ENCODE measurements at places on chromosomes 1 and 21.

GRCh38 chr1:98104289-98104688 is 183.5 kb upstream of the DPYD start:
- no peak for DNase-seq

DNA sequence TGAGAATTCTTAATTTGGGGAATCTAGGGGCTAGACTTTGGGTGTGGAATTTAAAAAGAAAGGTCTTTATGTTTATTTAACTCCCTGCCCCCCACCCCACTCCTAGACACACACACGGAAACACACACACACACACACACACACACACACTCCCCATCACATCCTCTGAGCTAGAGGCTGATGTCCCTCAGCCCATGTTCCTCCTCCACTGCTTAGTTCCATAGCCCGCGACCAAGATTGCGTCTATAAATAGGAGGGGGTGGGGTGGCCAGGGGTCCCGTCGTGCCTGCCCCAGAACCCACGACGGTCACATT is 655 bp upstream of the KIRREL1 start:
- no peak for DNase-seq

DNA sequence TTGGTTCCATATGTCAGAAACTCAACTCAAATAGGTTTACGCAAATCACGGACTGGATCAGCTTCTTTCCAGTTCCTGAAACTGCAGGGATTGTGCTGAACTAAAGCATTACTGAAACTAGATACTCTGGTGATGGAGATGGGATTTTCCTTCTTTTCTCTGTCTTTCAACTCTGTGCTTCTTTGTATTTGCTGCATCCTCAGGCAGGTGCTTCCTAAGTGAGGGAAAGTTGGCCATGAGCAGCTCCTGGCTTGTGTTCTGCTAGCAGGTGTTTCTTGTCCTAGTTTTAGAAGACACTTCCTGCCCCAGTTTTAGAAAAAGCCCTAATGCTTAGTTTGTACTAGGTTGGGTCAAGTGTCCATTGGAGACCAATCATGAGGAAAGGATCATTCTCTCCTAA is 86.7 kb upstream of the USP24 start:
- DNase-seq: no peak

DNA sequence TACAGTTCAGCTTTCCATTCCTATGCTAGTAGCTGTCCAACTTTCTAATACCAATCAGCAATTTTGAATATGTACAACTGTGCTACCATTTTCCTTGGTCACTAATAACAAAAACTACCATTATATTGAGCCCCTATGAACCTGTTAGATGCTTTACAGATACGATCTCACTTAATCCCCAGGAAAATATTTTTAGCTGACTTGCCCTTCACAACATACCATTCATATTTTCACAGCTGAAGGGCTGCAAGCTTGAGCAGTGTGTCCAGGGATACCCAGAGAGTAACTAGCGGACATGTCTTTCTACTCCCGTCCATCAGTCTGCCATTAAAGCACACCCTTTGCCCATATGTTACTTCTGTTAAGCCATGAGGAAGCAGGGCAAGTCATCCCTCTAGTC is 140.5 kb downstream of the SPATA46 start:
- no peak for DNase-seq

DNA sequence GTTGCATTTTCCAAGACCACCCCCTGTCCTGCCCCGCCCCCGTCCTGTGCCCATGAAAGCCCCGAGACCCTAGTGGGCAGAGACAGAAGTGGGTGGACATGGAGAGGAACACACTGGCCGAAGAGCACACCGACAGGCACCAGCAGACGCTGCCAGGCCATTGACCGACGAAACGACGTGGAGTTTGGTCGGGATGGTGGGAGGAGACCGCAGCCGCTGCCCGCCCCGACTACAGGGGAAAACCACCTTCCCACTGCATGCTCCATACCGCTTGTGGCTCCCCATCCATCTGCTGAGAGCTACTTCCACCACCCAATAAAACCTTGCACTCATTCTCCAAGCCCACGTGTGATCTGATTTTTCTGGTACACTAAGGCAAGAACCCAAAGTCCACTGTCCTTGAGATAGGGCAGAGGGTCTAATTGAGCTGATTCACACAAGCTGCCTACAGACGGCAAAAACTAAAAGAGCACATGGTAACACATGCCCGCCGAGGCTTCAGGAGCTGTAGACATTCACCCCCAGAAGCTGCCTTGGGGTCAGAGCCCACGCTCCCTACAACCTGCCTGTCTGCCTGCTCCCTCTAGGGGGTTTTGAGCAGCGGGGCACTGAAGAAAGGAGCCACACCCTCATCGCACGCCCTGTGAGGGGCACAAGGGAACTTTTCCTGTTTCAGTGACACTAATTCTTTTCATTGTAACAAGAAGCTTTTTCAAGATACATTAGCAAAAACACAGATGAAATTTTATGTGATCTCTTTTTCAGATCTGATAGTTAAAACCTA is 81.2 kb upstream of the RAB3GAP2 start:
- DNase-seq: no peak

DNA sequence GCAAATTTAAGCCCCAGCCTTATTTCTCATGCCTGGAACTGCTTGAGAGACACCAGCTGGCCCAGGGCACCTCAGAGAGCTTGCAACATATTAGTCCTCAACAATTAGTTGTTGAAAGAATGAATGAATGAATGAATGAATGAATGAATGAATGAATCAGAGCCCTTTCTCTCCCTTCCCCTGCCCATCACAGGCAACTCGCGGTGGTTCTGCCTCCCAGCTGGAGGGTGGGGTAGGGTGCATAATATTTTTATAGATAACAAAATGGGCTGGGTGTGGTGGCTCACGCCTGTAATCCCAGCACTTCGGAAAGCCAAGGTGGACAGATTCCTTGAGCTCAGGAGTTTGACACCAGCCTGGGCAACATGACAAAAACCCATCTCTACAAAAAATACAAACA is 110.1 kb downstream of the CCDC185 start:
- DNase-seq: no peak

- no peak for DNase-seq
These were observed 350.6 kb upstream of the RUNX1 start for GRCh38 chr21:35399706-35400105.

GRCh38 chr1:70008660-70009059 is 196.7 kb downstream of the LRRC40 start:
- DNase-seq: no peak

GRCh38 chr21:26403321-26403720 is 169.8 kb downstream of the CYYR1 start:
- no peak for DNase-seq

DNA sequence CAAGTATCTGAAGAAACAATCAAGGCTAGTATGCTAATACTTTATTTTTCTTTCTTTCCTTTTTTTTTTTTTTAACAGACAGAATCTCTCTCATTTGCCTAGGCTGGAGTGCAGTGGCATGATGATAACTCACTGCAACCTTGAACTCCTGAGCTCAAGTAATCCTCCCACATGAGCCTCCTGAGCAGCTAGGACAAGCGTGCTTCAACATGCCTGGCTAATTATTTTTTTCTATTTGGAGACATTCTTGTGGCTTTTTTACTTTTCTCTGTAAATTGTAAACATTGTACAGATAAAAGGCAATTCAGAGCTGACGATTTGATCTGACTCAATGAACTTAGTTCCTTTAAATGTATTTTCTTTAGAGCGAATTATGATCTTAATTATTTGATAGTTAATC is 41.4 kb downstream of the CCDC18 start:
- no peak for DNase-seq

DNA sequence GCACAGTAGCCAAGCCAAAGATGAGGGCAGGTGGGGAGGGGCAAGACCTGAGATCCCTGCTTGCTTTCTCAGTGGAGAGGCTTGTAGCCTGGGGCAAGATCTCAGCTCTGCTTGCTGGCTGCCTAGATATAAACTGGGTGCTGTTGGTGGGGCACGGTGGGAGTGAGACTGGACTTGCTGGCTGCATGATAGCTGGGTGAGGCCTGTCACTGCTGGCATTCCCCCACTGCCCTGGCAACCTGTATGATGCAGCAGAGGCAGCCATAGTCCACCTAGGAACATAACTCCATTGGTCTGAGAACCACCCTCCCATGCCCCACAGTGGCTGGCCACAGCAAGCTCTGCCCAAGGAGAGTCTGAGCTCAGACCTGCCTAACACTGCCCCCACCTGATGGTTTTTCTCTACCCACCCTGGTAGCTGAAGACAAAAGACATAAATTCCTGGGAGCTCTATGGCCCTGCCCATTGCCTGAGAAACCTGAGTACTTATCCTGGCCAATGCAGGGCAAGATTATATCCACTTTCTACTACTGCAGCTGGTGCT is 261.9 kb upstream of the DEPDC1 start:
- DNase-seq: no peak

- no peak for DNase-seq
These were observed 33.0 kb upstream of the ID3 start for GRCh38 chr1:23592209-23592892.

DNA sequence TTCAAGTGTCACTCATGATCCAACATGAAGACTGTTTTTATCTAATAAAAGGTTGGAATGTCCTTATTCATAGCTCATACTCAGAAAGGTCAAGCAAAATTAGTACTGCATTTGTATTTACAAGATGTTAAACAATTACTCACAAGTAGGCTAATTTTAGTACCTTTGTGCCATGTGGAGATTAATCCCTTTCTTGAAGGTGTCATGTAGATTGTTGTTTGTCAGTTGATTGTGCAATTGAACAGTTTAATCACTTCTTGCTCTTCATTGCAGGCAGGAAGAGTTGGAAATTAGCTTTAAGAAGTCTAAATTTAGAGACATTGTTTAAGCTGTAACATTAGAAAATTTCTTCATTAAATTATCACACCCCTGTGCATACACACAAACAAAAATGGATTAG is 847.1 kb downstream of the KCNT2 start:
- DNase-seq: no peak

DNA sequence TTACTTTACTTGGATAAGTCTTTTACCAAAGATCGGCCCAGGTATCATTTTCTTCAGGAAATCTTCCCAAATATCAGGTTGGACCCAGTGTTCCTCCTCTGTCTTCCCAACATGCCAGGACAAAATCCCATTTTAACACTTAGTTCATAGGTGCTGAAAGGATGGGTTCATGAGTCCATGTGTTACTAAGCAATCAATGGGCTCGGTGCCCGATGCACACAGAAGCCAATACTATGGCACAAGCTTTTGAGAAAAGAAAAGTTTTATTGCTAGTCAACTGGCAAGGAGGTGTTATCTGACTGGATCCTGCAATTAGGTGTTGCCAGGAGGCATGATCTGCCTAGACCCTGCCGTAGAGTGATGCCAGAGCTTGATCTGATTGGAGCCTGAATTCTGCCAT is 133.3 kb upstream of the SLC44A3 start:
- no peak for DNase-seq

DNA sequence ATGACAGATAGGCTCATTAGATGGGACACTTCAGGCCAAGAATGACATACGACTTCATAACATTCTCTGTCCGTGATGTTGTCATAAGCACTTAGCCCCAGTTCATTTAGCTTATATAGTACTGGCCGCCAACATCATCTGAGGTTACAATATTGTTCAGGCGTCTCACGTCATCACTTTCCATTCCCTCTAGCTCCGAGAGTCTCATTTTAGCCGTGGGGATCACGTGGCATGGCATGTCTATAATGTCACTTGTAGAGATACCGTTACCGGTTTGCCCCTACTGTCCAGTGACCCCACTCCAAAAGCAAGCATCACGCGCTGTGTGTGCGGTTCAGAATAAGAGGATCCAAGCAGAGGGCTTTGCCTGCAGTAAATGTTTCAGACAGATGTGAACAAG is 34.6 kb upstream of the HEATR1 start:
- DNase-seq: no peak

GRCh38 chr1:80392529-80392928 is 1386.0 kb upstream of the ADGRL4 start:
- DNase-seq: no peak

DNA sequence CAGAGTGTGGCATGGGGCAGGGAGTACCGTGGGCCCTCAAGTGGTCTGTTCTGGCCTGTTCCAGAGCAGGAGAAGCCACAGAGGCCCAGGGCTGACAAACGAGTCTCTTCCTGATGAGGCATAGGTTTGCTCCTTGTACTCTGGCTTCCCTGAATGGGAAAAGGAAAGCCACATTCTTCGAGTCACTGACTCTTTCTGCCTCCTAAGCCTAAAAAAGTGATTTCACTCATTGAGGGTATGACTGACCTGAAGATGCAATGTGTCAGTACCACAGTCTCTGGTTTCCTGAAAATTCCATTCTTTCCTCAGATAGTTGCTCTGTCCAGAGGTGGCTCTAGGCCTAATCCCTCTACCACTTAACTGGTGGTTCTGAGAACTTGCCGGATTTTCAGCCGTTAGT is 92.3 kb downstream of the KCNN3 start:
- no peak for DNase-seq

DNA sequence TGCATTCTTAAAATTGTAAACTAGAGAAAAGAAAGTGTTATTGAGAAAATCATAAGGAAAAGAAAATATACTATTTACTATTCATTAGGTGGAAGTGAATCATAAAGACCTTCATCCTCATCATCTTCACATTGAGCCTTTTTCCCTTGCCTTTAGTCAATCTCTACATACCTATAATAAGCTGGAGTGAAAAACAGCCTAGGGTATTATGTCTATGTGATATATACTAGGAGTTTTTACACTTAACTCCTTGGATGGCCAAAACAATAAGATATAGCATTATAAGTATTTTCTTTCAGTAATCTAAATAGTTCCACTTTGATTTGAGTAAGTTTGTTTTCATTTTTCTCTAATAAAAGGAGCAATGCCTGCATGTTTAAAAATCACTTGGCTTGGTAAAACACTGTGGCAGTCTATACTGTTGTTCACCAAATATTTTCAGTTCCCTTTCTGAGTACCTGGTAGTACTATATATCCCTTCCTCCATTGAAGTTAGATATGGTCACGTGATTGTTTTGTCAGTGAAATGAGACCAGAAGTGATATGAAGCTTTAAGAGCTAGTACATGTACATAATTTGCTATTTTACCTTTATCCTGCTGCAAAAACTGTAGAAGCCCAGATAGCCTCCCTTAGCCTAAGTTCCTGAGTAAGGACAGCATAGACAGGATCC is 78.3 kb downstream of the CLEC20A start:
- DNase-seq: no peak

DNA sequence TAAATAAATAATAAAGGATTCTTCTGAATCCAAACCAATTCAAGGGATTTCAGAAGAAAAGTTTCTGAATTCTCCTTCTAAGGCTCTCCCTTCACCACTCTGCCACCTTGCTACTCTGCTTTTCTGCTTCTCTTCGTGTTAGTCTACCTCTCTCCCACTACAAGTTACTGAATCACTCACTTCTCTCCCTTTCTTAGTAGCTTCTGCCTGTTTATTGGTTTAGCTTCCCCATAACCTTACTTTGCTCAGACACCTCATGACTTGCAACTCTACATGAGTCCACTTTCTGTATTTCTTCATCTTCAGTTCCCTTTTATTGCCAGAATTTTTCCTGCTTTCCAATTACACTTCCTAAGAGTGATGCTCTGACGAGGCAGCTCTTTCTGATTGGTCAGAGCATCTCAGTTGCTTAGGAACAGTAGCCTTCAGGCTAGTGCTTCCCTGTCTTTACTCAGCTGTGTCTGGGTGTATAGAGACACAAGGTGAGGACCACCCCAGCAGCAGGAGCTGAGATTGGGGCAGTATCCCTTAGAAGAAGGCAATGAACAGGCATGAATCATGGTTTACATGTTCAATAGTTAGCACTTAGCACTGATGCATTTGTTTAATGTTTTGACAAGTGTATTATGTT is 144.6 kb downstream of the SLC30A10 start:
- no peak for DNase-seq

Data from dorsolateral prefrontal cortex (tissue), 122 donors.